ENCODE measurements at places on chromosomes 3 and 15. TPM values are rescaled to one million over a fixed set of nuclear protein-coding genes. Genes with fewer than 3 reads are reported as not detected.
A peak's percentile ranks its signal among the peaks of the same experiment; 100 is the strongest.

DNA sequence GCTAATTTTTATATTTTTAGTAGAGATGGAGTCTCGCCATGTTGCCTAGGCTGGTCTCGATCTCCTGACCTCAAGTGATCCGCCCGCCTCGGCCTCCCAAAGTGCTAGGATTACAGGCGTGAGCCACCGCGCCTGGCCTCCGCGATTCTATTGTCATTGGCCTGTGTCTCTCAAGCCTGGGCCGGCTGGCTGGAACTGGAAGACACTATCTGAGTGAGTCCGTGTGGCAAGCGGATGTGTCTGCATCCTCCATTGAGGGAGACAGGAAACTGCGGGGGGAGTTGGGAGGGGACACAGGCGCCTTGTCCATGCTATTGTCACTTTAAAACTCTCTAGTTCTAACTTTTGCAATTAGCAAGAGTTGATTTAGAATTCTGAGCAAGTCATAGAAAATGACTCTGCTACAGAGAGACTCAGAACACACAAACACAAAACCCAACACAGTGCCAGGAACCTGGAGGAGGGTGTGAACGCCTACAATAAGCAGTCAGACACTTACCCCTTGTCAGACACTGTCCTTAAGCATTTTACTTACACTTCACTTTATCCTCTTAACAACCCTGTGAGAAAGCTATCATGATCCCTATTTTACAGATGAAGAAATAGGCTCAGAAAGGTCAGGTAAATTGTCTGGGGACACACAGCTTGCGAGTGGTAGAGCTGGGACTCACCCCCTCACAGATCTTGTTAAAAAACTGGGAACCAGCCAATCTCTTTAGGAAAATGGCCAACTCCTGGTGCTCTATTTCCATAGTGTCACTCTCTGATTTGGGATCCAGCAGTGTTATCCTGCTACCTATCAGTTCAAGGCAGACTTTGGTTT lies 38.7 kb downstream of the ANP32A start:
- no peaks in the 10 kb centered on the region for H3K27me3 ChIP-seq
- DNase-seq: no peak
- H3K4me1 ChIP-seq: peaks cover 9% of the 10 kb centered on the region
- H3K4me3 ChIP-seq: no peak overlapping the region

GRCh38 chr3:20984594-20985205 lies 766.3 kb downstream of the ZNF385D start:
- H3K27ac ChIP-seq: no peak overlapping the region
- no peaks in the 10 kb centered on the region for H3K36me3 ChIP-seq
- H3K4me1 ChIP-seq: peaks cover 4% of the 10 kb centered on the region
- H3K27me3 ChIP-seq: no peaks in the 10 kb centered on the region

- no peak overlapping the region for H3K27ac ChIP-seq
- H3K36me3 ChIP-seq: peaks cover 17% of the 10 kb centered on the region
- DNase-seq: no peak
- no peaks in the 10 kb centered on the region for H3K27me3 ChIP-seq
Measured at GRCh38 chr3:15215996-15216395, 9.9 kb downstream of the CAPN7 start.

GRCh38 chr3:72655131-72655551 lies 193.1 kb downstream of the SHQ1 start:
- H3K36me3 ChIP-seq: no peaks in the 10 kb centered on the region
- DNase-seq: peak; percentile 16
- peak overlapping the region; percentile 24 for H3K4me3 ChIP-seq
- peaks cover 16% of the 10 kb centered on the region for H3K4me1 ChIP-seq
- H3K27ac ChIP-seq: no peak overlapping the region
- H3K27me3 ChIP-seq: peaks cover 8% of the 10 kb centered on the region

- H3K27me3 ChIP-seq: peaks cover 4% of the 10 kb centered on the region
- H3K4me1 ChIP-seq: peaks cover 3% of the 10 kb centered on the region
- H3K36me3 ChIP-seq: no peaks in the 10 kb centered on the region
- H3K4me3 ChIP-seq: no peak overlapping the region
- no peak for DNase-seq
Measured at GRCh38 chr3:193842832-193843473, 249.9 kb downstream of the OPA1 start.

DNA sequence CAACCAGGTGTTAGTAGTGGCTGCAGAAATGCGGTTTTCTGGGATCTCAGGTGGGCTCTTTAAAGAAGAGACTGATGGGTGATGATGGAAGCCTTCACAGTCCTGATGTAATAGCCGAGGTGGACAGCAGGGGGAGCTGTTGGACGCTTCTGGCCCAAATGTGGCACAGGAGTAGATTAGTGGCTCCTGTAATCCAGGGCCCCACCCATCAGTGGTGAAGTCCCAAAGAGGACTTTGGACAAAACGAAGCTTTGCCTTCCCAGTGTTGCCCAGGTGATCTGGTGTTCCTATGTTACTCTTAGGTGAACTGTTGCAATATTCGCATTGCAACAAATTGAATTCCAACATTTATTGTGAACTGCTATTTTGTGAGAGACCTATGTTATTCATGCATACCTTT lies 31.8 kb upstream of the MYZAP start:
- DNase-seq: peak; percentile 73
- H3K36me3 ChIP-seq: no peaks in the 10 kb centered on the region
- H3K4me1 ChIP-seq: peaks cover 3% of the 10 kb centered on the region
- H3K4me3 ChIP-seq: no peak overlapping the region
- H3K27ac ChIP-seq: no peak overlapping the region
- H3K27me3 ChIP-seq: no peaks in the 10 kb centered on the region

DNA sequence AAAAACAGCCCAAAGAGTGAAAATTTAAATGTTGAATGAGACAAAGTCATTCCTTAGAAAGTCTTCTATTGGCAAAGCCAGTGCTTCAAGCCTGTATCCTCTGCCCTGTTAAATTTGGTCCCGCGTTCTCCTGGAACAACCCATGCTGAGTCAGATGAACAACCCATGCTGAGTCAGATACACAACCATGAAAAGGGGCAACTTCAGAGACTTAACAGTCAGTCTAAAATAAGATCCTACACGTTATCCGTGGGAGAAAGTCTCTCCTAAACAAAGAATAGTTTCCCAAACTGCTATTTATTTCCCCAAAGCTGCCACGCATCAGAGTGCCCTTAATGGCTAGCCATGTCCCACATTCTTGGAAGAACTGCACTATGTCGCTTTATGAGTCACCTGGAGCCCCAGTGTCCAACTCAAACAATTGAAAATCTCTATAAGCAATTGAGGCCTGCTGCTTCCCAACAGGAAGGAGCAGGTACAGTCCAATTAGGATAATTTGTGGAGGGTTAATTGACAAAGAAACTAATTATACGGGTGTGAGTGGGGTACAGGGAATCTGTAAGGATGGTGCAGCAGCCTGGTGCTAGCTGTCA lies 66.1 kb downstream of the WHAMM start:
- no peaks in the 10 kb centered on the region for H3K4me1 ChIP-seq
- H3K4me3 ChIP-seq: no peak overlapping the region
- peaks cover 4% of the 10 kb centered on the region for H3K36me3 ChIP-seq

The CHRM5 gene
- total RNA-seq: not detected

The NSUN3 gene
- total RNA-seq: 12.0 TPM

The ATG3 gene
- 47.4 TPM for total RNA-seq

The GXYLT2 gene
- total RNA-seq: 0.82 TPM

The ALS2CL gene
- total RNA-seq: 0.16 TPM

The EPHB1 gene
- 12.5 TPM for total RNA-seq

Measured in neural crest cell (in vitro differentiated cells).